ENCODE measurements at places on chromosomes 1 and 21. TPM values are rescaled to one million over a fixed set of nuclear protein-coding genes. Genes with fewer than 3 reads are reported as not detected.

GRCh38 chr1:44222397-44223186 is 9.3 kb downstream of the DMAP1 start:
- no peak for DNase-seq

GRCh38 chr1:175911138-175911537 is 167.7 kb upstream of the TNR start:
- DNase-seq = no peak

DNA sequence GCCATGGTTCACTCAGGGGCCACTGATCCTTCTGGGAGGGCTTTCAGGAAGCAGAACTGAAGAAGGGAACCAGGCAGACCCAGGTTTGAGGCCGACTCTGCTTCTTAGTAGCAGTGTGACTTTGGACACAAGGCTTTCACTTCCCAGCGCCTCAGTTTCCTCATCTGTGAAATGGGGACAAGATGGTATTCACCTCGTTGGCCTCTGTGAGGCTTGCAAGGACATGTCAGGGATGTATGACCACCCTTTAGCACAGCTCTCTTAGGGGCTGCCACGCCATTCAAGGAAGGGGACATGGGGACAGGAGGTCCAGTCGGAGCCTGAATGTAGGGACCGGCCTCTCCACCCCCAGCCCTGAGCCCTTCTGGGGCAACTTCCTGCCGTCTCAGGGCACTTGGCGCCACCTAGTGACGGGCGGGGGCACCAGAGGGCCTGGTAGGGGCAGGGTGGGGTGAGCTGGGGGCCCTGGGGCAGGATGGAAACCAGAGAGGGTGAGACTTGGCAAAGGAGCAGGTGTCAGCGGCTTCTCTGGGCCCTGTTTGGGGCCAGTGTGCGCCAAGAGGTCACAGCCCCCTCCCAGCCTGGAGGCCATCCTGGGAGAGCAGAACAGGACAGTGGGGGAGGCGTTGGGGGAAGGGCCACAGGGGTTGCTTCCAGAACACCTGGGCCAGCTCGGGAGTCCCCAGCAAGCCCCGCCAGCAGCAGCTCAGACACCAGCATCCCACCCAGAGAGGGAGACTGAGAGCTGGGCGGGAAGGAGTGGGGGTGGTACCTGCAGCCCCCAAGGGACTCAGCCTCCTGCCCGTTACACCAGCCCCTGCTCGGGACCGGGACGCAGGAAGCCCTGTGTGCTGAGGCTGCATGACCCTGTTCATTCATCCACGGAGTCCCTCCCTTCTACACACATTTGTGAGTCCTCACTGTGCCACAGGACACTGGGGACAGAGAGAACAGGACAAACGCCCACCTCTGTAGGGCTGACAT is 102.5 kb upstream of the TARDBP start:
- no peak for DNase-seq

DNA sequence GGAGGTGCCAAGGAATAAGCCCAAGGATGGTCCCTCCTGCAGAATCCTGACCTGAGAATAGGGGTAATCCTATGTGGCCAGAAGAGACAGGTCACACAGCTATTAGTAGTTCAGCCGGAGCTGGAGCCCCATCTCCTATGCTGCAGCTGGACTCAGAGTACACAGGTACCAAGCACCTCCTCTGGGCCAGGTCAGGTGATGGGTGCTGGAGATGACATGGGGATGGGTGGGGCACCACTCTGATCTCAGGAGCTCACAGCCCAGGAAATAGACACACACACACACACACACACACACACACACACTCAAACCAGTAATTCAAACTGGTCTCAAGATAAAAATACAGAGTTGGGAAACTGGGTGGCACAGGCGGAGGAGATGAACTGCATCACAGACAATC is 54.2 kb upstream of the SSBP3 start:
- DNase-seq = no peak

- DNase-seq = no peak
Measured at GRCh38 chr1:48055876-48056764, 58.9 kb upstream of the TRABD2B start.

Gene CDA
- polyA plus RNA-seq = 6.1 TPM

Gene KIF26B
- polyA plus RNA-seq = 29.7 TPM

Gene LDLRAP1
- 15.4 TPM for polyA plus RNA-seq

Gene TMEM54
- 5.5 TPM for polyA plus RNA-seq

Gene S100B
- polyA plus RNA-seq = 2.1 TPM

Gene ZBTB21
- 10.6 TPM for polyA plus RNA-seq
